Pancreas (tissue), 10 donors: ENCODE measurements at places on chromosomes 4 and X. TPM values are rescaled to one million over a fixed set of nuclear protein-coding genes. Genes with fewer than 3 reads are reported as not detected.

- no peak for DNase-seq
These were observed 71.9 kb downstream of the RBM47 start for GRCh38 chr4:40557736-40558135.

DNA sequence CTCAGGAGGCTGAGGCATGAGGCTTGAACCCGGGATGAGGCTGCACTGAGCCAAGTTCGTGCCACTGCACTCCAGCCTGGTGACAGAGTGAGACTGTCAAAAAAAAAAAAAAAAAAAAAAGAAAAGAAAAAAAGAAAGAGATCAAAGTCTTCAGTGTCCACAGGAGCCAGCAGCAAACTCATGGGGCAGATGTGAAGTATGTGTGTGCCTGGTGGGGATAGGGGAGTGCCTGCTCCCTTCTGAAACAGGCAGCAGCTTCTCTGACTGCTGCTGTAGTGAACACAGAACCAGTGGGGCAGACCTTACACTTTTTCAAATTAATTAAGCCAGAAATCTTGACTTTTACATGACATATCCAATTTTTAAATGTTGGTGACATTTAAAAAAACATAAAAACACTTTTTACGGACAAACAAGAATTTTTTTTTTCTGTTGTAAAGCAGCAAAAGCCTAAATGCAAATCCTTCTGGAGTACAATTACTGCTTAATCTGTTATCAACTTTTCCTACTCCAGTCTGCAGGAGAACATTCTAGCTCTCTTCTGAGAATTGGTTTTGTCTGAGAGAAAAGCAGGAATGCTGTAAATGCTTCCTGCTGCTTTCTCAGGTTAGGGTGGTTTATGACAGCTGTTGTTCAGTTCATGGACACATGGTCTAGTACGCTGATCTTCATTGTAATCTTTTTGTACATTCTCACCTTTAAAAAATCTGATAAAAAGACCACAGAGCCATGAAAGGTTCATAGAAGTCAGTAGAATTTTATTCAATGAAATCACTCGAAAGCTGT is 311.1 kb downstream of the CAMK2D start:
- DNase-seq, result no peak

DNA sequence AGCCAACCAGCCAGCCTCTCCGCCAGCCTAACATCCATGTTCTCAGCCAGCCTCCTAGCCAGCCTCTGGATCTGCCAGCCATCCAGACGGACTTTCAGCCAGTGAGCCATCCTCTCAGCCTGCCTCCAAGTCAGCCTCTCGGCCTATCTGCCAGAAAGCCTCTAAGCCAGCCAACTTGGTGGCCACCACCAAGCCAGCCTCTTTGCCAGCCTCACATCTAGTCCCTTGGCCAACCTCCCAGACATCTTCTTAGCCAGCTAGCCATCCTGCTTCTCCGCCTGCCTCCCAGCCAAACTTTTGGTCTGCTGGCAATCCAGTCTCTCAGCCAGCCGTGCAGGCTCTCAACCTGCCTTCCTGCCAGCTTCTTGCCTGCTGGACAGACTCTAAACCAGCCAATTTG is 16.4 kb upstream of the ARAP2 start:
- peak; percentile 27 for DNase-seq

COL4A5 gene
- 0.92 TPM for polyA plus RNA-seq

GRCh38 chr4:41204400-41204978 is 9.9 kb downstream of the APBB2 start:
- DNase-seq, result peak; percentile 51

DIPK2B gene
- 5.5 TPM for polyA plus RNA-seq

DNA sequence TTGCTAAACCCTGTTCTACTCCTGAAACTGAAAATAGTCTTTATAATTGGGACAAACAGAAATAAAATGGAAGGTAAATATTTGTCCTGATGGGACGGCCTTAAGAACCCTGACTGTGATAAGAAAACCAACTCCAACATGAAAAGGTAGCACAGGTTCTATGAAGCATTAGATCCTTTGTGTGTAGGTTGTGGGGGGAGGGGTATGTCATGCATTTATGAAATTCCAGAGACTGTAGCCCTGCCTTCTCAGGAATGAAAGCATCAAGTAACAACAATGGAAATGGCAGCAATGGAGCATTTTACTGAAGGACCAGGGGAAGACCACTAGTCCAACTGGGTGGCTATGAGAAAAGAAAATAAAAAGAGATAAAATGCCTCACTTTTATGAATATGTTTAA is 23.9 kb downstream of the CXXC4 start:
- DNase-seq, result no peak

DNA sequence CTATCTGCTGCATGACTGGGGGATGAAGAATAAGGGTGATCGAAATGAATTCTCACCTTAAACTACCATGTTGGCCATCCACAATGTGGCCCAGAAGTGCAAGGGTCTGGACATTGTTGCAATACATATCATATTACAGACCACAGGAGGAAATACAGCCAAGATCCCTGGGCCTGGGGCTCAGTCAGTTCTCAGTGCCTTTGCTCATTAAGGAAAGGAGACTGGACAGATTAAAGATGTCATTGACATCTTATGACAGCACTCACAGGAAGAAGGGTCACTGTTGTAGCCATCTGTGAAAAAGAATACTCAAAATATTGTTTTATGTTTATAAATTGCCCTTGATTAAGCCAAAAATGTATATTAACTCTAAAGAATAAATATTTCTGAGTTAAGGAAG is 1345.2 kb downstream of the FSTL5 start:
- no peak for DNase-seq

GAB3 gene
- polyA plus RNA-seq, result 1.2 TPM

DNA sequence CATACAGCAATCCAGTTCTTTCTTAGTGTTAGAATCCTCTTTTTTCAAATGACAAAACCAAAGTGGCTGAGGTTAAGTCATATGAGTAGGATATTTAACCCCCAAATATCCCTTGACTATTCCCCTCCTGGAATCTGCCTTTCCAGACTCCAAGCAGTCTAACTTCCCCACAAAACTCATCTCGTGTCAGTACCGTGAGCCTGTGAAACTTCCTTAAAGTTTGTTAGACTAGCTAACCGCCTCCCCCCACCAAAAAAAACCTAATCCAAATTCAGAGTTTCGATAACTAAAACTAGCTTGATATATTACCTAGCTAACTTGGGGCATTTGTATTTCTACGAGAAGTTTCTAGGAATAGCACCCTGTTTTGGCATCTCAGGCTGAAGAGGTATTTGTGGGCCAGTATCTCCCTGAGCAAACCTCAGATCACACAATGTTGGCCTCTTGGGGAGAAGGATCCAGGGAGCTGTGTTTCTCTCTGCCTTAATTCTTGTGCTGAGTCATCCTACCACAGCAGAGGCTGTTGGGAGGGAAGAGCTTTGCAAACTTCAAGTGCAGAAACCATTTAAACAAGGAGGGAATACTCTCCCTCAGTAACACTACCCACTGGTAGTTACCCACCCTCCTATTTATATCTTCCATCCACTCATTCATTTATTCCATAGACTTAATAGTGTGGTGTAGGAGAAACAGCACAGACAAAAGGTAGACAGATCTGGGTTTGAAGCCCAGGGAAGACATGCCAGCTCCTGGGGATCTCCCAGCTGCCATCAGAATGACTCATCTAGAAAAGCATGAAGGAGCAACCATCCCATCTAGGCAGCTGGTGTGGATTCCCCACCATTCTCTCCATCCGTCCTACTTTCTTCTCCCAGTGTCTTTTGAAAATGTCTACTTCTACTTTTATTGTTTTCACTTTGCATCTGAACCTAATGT is 39.3 kb upstream of the TXK start:
- DNase-seq, result no peak

DNA sequence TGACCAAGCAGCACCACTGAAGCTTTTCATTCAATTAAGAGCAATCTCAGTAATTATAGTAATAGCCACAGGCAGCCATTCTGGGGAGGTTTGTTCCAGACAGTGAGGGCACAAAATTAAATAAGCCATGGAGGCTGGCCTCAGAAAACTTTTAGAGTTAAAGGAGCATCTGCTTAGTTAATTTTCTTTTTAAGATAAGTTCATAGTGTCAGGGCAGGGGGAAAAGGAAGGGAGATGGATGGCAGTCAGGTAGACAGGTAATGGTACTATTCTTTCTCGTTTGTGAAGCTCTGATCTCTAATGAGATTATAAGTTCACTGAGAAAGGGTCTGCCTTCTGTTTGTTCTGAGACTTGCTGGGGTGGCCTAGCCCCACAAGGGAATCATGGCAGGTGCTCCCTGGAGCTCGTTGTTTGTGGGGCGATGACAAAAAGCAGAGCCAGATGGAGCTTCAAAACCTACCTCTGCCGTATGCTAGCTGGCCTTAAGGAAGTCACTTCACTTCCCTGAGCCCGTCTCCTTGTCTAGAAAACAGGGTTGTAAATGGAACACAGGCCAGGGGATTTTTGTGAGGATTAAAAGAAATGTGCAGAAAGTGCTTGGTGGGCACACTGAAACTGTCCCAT is 44.6 kb upstream of the FGFBP2 start:
- DNase-seq, result no peak

TREX2 gene
- 0.91 TPM for polyA plus RNA-seq

CPE gene
- 125 TPM for polyA plus RNA-seq

LRP2BP gene
- polyA plus RNA-seq, result 2.1 TPM

- DNase-seq, result no peak
These were observed 7.0 kb downstream of the NPY5R start for GRCh38 chr4:163350672-163351071.

DNA sequence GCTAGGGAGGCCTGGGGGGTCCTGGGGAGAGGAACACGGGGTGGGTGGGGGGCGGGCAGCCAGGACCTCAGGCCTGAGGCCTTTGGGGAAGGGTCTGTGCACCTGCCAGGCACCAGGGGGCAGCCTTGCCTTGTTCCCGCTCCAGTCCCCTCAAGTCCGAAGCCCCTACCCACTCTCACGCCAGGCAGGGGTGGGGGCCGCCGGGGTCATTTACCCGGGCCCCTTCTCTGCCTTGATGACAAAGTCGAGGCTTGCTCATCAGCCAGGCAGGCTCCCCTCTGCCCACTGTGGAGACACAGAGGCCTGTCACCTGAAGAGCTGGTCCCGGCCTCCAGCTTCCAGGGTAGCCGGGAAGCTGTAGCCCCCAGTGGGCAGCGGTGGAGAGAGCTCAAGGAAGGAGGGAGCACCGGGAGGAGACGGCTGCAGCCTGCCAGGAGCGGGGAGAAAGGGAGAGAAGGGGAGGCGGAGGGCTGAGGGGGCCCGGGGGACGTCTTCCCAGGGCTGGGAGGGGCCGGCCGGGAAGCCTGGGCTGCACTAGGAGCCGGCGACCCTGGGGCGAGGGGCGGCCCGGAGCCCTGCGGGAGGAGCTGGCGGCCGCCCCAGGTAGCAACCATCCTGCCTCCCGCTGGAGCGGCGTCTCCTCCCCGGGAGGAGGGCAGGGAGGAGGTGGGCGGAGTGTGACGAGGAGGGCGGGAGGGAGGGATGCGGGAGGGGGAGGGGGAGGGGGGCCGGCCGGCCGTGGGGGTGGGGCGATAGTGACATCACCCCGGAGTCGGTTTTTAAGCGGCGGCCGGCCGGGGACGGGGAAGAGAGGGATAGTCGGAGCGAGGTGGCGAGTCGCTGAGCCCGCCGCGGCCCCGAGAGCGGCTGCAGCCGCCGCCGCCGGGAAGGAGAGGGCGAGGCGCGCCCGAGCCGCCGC is at the start of gene SLC6A8:
TSS of gene SLC6A8 (plus strand) at position 806 of the 919 bp plus-strand sequence. CDS start 649 bp downstream, outside the sequence.
- DNase-seq, result peak; percentile 69

DNA sequence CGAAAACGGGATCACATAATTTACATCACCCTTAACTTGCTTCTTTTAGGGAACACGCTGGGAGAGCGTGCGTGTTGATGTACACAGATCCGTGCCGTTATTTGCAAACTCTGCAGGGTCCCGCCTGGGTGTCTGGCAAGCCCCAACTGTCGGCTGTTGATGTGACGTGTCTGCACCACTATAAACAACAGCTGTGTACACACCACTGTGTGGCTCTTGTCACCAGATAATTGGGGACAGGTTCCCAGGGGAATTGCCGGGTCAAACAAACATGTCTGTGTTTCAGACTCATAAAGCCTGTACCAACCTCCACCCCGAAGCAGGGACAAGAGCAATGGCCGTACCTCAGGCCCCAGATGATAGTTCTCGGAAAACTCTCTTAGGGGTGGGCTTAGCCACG is 105.0 kb upstream of the AFAP1 start:
- DNase-seq, result no peak

DLG3 gene
- 19.0 TPM for polyA plus RNA-seq

GRCh38 chrX:119118780-119119395 is 8.7 kb downstream of the KIAA1210 start:
- peak; percentile 39 for DNase-seq

- DNase-seq, result no peak
These were observed 73.8 kb upstream of the FREM3 start for GRCh38 chr4:143773998-143774895.

DNA sequence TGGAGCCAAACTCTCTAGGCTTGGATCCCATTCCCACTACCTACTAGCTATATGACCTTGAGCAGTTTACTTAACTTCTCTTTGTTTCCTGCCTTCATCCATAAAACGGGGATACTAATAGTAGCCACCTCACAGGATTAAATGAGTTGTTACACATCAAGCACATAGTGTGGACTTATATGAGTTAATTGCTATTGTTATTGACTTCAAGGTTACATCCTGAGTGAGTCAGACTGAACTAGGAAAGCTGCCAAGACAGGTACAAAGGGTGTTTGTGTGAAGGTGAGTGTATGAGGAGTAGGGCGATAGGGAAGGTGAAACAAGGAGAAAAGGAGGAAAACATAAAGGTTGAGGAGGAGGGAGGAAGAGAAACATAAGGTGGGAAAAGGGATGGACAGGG is 32.2 kb downstream of the TFDP3 start:
- DNase-seq, result peak; percentile 34

DNA sequence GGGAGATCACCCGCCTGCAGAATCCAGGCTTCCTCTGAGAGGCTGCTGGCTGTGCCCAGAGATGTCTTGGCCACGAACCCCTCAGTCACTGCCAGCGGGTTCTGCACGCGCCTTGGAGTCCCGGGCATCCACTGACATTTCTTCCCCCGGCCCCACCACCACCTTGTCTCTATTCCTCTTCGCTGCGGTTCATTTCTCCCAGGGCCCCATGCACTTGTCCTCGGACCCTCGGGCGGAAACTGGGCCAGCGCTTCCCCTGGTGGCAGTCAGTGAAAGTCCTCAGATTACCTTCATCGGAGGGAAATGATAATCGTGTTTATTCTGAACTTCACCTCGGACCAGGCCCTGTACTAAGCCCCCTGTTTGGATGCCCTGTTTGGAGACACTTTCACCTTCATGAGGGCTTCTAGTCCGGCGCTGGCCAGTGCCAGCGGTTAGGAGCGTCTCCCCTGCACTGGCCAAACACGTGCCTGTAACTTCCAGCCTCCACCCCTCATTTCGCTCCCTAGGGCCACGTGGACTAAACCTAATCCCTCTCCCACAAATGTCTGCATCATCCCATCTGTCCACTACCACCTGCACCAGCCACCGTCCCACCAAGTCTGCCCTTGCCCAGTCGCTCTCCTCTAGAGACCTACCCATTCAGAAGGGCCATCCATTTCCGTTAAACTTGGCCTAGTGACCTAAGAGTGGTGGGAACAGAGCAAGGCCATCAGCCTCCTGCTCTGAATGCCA is 82.0 kb downstream of the DCTD start:
- DNase-seq, result no peak

DNA sequence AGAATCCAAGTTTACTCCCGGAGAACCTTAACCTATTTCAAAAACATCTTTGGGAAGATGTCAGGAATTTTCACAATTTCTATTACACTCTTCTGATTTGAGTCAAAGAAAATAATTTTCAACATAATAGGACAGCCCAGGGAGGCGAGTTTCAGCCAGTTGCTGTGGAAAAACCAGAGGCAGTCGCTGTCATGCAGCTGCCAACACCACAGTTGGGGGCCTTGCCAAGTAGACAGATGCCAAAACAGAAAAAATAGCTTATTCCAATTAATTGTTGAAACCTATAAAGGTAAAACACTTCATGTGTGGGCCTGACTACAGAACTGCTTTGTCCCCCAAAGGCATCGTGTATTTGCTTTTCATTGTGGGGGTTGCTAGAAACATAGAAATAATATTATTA is 225.8 kb downstream of the DMD start:
- DNase-seq, result no peak

NOA1 gene
- polyA plus RNA-seq, result 5.2 TPM
